WTC11 (cell line): ENCODE measurements at places on chromosomes 12 and 14. TPM values are rescaled to one million over a fixed set of nuclear protein-coding genes. Genes with fewer than 3 reads are reported as not detected.

Gene C12orf76
- 17.6 to 18.6 TPM (median 18.3 TPM) in 3 replicates for total RNA-seq

GRCh38 chr14:34538871-34539406 lies 562 bp downstream of the EAPP start:
- DNase-seq: no peak

GRCh38 chr14:51605575-51605974 lies 46.1 kb upstream of the FRMD6 start:
- no peak for DNase-seq

DNA sequence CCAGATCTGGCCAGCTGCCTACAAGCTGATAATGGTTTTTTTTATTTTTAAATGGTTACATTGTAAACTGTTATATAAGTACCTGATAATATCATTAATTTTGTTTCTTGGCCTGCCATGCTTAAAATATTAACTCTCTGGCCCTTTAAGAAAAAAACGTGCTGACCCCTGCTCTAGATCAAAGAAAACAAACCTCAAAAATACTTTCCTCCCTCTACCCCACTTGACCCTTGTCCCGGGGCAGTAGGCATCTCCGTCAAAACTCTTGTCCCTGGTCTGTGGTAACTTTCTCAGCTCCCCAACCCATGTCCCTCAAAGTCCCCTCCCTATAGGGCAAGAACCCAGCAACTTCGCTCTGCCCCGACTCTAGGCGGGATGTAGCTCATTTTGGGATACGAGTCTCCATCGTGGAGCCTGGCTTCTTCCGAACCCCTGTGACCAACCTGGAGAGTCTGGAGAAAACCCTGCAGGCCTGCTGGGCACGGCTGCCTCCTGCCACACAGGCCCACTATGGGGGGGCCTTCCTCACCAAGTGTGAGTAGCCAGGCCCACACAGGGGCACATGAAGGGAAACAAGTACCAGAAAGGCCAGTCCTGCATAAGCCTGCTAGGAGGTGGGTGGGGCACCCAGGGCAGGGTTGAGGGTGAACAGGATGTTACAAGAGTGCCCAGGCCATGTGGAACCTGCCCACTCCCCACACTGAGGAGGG lies 3.5 kb downstream of the RDH5 start:
- no peak for DNase-seq

Gene VRTN
- 106 to 130 TPM (median 128 TPM) in 3 replicates for total RNA-seq

Gene TUNAR
- 36.3 to 57.6 TPM (median 57.0 TPM) in 3 replicates for total RNA-seq

Gene CBLN3
- 0.94 to 2.1 TPM (median 1.5 TPM) in 3 replicates for total RNA-seq

Gene GUCY2C
- 3.4 to 4.3 TPM (median 3.9 TPM) in 3 replicates for total RNA-seq

GRCh38 chr14:74804219-74804825 lies 41.2 kb downstream of the YLPM1 start:
- no peak for DNase-seq

GRCh38 chr14:22656226-22656625 lies 12.1 kb upstream of the OR6J1 start:
- DNase-seq: no peak

DNA sequence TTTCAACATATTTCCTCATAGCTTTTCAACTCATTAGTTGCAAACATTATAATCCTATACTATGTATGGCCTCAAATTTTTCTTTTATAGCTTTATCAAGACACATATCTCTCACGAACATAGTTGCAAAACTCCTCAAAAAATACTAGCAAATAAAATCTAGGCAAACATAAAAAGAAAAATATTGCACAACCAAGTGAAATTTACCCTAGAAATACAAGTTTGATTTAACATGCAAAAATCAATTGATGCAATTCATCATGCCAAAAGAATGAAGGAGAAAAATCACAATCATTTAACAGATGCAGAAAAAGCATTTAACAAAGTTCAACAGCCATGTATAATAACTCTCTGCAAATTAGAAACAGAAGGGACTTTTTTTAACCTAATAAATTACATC lies 33.3 kb upstream of the KCNH5 start:
- DNase-seq: no peak

- no peak for DNase-seq
These were observed 110.5 kb downstream of the ERGIC2 start for GRCh38 chr12:29270446-29270845.

GRCh38 chr14:28704153-28704552 lies 62.4 kb upstream of the FOXG1 start:
- DNase-seq: no peak

- peak; percentile 85 for DNase-seq
These were observed 242.0 kb downstream of the NEDD1 start for GRCh38 chr12:97148941-97149559.

DNA sequence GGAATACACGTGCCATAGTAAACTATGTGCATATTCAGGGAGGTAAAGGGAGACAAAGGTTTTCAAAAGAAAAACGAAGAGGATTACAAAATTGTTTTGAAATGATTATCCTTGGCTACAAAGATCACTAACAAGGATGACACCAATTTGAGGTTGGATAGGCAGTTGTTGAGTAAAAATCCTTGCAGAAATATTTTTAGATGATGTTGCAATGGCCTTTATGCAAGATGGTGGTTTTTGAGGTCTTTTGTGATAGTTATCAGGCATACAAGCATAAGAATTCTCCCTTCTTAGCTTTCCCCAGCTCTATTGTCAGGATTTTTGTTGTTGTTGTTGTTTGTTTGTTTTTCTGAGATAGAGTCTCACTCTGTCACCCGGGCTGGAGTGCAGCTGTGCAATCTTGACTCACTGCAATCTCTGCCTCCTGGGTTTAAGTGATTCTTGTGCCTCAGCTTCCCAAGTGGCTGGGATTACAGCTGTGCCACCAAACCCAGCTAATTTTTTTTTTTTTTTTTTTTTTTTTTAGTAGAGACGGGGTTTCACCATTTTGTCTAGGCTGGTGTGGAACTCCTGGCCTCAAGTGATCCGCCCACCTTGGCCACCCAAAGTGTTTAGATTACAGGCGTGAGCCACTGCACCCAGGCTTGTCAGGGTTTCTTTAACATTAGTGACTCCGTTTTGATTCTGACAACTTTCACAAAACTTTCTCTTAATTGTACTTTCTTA lies 7.8 kb downstream of the RNASE1 start:
- no peak for DNase-seq

GRCh38 chr14:26820572-26820971 lies 222.7 kb upstream of the NOVA1 start:
- DNase-seq: no peak

GRCh38 chr12:49824895-49825294 lies 3.3 kb downstream of the NCKAP5L start:
- DNase-seq: no peak

Gene UTP20
- 23.1 to 34.1 TPM (median 24.5 TPM) in 3 replicates for total RNA-seq

DNA sequence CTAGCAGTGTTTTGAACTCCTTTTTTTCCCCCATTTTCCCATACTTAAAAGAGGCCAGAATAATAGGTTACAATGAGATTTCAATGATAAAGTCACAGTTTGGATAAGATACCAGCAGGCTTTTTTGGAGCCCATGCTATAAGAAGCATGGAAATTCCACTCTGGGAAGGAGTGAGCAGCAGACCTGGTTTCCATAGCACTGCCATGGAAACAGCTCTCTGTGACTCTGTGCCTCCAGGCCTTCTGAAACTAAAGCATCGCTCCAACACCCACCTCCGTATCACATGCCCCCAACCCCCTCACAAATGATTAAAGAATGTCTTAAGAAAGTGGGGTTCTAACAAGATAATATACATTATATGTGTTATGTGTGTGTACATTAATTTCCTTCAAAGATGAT lies 165.0 kb downstream of the GRIN2B start:
- no peak for DNase-seq

Gene DHRS7
- 39.9 to 45.2 TPM (median 45.1 TPM) in 3 replicates for total RNA-seq

Gene TSHR
- 0.16 TPM in 1 of 3 replicates, not detected in the others for total RNA-seq

- peak; percentile 50 for DNase-seq
These were observed 21.1 kb upstream of the ADAM20 start for GRCh38 chr14:70555890-70556289.

Gene CLEC12A
- not detected in 3 replicates for total RNA-seq

GRCh38 chr12:66072566-66072965 lies 58.0 kb downstream of the LLPH start:
- no peak for DNase-seq

GRCh38 chr12:7374423-7375144 lies 69.4 kb downstream of the CD163L1 start:
- peak; percentile 77 for DNase-seq

DNA sequence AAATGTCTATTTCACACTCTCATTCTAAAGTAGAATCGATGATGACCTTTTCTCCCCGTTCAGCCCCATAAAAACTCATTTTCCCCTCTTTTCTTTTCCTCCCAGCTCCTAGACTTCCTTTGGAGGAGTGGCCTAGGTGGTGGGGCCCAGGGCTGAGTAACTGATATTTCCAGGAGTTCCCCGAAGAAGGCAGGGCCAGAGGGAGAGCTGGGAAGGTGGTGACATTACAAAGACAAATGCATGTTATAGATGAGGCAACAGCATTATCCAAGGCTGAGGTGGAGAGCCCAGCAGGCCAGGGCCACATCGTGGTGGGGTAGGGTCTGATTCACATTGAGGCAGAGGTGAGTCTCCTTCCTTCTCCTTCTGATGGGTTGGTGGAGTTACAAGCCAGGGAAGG lies 22.2 kb upstream of the HDAC7 start:
- no peak for DNase-seq

GRCh38 chr12:57630891-57631433 lies 2.0 kb downstream of the B4GALNT1 start:
- DNase-seq: no peak

DNA sequence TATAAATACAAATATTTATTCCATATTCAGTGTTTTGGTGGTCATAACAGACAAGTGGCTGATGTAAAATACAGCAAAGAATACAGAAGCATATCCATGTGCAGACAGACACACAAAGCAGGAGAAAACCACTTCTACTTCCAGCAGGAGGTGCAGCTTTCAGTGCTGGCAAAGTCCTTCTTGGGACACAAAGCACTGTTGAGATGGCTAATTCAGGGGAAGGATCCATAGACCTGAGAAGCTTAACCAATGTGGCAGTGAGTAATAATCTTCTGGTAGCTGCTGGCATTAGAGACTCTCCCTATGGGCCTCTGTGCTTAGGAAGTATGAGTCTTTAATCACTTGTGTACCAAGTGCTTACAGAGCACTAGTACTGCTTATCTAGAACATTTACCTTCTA lies 26.8 kb downstream of the AMN1 start:
- DNase-seq: no peak

Gene NRDE2
- total RNA-seq: 12.1 to 13.5 TPM (median 12.2 TPM) in 3 replicates

GRCh38 chr12:31460024-31460423 lies 130.9 kb downstream of the DENND5B start:
- DNase-seq: no peak

Gene KCNK13
- total RNA-seq: 0.14 to 0.27 TPM (median 0.17 TPM) in 3 replicates

Gene GRIP1
- total RNA-seq: 16.7 to 29.0 TPM (median 22.5 TPM) in 3 replicates

- DNase-seq: no peak
These were observed 19.1 kb downstream of the TPCN1 start for GRCh38 chr12:113240395-113240794.

Gene PLEKHG3
- total RNA-seq: 70.6 to 75.3 TPM (median 71.8 TPM) in 3 replicates

Gene MYF6
- total RNA-seq: 0.15 to 0.39 TPM in 2 of 3 replicates, not detected in the other

GRCh38 chr12:122104844-122105243 lies 26.3 kb downstream of the MLXIP start:
- DNase-seq: no peak

DNA sequence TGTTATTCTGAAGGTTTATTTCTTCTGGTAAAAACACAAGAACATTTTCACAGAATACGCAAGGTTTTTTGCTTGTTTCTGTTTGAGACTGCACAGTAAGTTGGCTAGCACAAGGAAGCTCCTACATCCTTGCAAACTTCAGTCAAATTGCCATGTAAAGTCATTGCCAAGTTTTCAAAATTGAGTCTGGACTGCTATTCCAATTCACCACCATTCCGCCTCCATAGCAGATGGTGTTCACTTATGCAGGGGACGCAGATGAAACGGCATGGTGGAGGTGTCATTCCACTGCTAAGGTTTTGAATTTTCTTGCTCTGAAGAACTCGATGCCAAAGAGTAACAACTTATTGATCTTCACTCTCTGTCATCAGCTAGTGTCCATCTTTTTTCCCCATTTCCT lies 303.9 kb upstream of the SYT1 start:
- no peak for DNase-seq

Gene C12orf50
- 0.07 TPM in 1 of 3 replicates, not detected in the others for total RNA-seq

DNA sequence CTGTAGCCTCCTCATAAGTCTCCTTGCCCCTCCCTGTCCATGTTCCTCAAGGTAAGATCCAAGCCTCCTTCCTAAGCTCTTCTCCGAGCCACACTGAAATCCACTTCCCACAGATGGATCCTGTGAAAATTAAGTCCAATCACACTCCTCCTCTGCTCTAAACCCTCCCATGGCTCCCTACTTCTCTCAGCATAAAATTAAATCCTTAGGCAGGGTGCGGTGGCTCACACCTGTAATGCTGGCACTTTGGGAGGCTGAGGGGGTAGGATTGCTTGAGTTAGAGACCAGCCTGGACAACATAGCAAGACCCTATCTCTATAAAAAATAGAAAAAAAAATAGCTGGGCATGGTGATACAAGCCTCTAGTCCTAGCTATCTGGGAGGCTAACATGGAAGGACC lies 2.3 kb downstream of the PHETA1 start:
- DNase-seq: no peak

Gene INSM2
- total RNA-seq: 0.07 TPM in 1 of 3 replicates, not detected in the others

Gene TMEM253
- total RNA-seq: 1.7 to 2.2 TPM (median 1.9 TPM) in 3 replicates
